ENCODE measurements at places on chromosomes 7 and 10.
A peak's percentile ranks its signal among the peaks of the same experiment; 100 is the strongest.

DNA sequence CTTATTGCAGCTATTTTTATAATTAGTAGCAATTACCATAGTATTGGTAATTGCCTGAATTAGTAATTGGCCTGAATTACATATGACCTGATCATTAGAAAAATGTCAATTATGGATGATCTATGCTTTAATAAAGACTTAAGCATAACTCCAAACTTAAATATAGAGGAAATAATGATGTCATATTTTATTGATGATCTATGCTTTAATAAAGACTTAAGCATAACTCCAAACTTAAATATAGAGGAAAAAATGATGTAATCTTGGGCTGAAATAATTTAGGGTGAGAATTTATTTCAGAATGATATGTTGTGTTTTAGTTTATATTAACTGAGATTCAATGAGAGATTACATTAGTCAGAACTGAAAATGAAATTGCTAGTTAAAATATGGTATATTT is 266.0 kb upstream of the DKK1 start:
- DNase-seq = no peak

DNA sequence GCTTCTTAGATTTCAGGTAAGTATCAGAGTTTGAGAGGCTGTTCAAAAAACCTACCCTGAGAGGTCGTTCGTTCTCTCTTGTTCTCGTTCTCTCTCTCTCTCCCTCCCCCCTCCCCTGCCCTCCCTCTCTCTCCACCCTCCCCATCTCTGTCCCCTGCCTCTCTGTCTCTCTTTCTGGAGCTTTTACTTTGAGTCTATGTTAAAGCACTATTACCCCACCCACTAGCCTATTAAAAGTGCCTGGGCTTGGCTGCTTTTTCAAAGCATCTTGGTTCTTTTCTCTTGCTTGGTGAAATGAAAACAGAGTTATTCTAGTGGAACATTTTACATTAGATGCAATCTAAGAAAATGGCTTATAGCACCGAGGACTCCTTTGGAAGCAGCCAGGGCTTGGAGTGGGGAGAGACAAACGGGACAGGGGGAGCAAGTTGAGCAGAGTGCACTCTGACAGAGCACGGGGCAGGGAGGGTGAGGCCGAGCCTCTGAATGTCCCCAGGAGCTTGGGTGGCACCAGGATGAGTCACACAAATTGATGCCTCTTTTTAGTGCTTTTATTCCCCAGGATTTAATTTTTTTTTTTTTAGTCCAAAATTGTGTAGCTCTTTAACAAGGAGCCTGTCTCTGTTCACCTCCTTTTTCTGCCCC is 134.3 kb downstream of the CFAP58 start:
- DNase-seq = no peak

DNA sequence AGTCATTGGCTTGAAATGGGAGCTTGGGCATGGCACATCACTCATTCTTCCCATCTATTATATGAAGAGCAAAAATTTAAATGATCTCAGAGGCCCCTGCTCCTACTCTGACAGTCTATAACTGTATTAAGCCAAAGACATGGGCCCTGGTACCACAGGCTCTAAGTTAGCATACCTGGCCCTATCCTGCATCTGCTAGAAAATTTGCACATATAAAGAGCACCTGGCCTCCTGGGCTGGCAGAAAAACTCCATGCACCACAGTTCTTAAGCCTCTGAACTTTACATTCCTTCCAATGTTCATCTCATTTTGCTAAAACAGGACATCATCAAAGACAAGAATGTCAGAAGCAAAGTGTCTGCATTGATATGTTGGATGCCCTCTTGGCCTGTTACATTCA is 29.6 kb upstream of the ANK3 start:
- no peak for DNase-seq

- no peak for DNase-seq
Measured at GRCh38 chr7:137696988-137697387, 149.8 kb downstream of the DGKI start.

- no peak for DNase-seq
Measured at GRCh38 chr7:151143261-151144015, 24.1 kb downstream of the GBX1 start.

- DNase-seq = peak; percentile 52
Measured at GRCh38 chr10:83517456-83517855, 621.9 kb upstream of the GHITM start.

DNA sequence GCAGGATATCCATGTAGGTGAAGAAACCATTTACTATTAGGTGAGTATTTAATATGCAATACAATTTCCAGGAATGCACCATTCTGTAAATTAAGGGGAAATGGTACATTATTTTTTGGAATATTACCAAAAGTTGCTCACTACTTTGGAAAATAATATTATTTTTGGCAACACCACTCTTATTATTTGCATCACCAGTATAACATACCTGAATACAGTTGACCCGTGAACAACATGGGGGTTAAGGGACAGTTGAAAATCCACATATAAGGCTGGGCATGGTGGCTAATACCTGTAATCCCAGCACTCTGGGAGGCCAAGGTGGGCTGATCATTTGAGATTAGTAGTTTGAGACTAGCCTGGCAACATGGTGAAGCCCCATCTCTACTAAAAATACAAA is 21.2 kb upstream of the FHIP2A start:
- DNase-seq = no peak

DNA sequence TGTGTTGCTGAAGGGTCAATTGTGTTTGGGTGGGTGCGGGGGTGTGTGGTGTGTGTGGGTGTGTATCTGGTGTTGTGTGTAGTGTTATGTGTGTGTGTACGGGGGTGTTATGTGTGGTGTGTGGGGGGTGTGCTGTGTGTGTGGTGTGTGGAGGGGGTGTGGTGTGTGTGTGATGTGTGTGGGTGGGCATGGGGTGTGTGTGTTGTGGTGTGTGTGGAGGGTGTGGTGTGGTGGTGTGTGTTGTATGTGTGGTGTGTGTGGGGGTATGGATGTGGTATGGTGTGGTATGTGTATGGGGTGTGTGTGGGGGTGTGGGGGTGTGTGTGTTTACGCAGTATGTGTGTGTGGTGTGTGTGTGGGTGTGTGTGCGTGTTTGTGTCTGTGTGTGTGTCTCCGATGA is 110.8 kb downstream of the ZNF22 start:
- DNase-seq = no peak

DNA sequence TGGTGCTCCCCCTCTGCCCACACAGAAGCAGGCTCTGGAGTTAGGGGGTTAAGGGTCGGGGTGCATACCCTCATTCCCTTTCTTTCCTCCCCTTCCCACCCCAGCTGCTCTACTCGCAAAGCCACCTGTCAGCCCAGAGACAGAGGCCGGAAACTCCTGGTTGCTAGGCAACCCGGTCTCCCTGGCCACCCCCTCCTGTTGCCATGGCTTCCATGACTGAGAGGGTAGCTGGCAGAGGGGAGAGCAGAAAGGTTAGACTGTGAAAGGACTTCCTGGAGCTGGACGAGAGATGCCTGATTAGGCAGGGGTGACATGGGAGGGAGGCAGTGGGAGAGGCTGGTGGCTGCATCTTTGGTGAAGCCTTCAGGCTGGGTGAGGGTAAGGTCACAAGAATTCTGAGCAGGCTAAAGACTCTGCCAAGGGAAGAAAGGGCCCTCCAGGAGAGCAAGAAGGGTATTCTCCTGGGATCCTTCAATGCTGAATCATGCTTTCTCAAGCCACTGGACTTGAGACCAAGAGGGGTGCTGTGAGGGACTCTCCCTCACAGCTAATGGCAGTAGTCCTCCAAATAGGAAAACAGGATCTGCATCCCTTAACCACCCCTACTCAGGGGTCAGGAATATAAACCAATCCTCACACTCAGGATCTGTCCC is 5.4 kb downstream of the PSD start:
- DNase-seq = peak; percentile 87

DNA sequence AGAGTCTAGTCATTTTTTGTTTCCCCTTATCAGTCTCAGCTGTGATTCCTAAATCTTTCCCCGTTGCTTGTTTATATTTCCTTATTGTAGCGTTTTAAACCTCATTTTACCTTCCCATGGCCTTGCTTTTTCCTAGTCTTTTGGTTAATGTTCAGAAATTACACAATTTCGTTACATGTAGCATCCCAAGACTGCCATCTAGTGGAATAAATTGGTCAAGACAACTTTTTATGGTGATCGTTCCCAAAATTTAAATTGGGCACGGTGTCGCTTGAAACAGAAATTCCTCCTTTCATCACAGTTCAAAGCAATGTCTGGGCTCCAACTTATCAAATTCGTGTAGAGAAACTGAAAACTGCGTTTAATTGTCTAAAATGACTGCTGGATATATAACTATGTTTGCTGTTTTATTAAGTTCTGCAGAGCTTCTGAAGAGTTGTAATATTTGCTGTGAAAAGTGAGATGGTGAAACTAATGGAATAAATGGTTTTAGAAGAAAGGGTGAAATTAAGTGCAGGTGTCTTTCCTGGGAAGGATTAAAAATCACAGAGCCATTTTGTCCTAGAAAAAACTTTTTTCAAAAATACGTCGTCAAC is 370.2 kb downstream of the PHF14 start:
- peak; percentile 63 for DNase-seq

DNA sequence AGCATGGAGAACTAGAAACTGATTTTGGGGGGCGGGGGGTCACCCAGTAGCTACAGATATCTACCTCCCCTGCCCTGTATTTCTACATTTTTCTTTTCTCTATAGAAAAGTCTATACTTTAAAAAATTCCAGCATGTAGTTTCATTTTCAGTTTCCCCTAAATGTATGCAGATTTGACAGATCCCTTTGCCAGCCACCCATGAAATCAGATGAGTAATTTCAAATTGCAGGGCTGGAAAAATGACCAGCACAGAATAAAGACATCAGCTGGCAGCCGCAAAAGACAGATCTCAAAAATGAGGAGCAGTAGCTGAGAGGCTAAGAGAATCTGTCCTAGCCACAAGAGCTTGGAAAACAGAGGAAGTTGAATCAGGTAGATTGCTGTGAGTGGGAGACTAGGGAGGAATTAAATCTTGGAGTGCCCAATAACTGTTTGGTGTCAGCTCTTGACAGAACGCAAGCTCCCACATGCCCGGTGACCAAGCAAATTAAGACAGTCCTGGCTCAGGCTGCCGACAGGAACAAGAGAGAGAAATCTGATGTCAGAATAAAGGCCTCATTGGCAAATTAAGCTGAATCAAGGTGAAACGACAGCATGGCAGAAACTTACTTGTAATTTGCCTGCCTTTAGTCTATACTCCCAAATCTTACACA is 24.5 kb downstream of the ADRB1 start:
- no peak for DNase-seq

- DNase-seq = no peak
Measured at GRCh38 chr7:47601119-47601880, 19.4 kb upstream of the TNS3 start.

DNA sequence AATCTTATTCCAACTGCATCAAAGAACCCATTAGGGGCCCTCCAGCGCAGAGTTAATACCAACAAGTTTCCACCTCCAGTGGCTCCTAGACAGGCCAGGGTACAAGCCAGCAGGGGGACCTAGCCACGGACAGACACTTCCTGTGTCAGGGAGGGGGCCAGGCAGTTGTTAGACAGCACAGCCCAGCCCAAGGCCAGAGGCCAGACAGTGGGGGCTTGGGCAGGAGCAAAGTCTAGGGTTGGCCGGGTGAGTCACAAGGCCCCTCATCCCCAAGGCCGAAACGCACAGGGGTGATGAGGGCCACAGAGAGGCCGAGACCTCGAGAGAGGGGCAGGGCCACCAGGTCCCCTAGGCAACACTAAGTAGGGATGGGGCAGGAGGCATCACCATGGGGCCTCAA is 19.3 kb upstream of the OPTN start:
- DNase-seq = no peak

DNA sequence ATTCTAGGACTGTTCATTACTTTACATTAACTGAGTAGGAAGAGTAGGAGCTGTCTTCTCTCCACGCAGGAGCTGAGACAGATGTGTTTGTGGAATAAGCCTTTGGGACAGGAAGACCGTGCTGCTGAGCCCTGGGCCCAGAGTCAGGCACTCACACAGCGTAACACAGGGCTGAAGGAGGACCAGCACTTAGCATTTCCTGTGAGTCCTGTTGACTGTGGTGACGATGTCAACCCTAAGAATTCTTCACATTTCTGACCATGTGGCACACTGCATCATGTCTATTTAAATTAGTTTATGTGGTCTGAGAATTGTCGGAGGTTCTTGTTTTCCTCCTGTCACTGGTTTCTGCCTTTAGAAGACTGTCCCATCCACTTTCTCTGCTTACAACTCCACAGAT is 117.2 kb downstream of the PIP4K2A start:
- no peak for DNase-seq

- DNase-seq = no peak
Measured at GRCh38 chr10:120478386-120478785, 21.4 kb downstream of the PLPP4 start.

- no peak for DNase-seq
Measured at GRCh38 chr10:14945108-14945507, 8.8 kb downstream of the DCLRE1C start.

- DNase-seq = no peak
Measured at GRCh38 chr10:86871563-86872183, 85.7 kb downstream of the MMRN2 start.

Data from SK-N-DZ (cell line).